Renal cortex interstitium (tissue), 15 donors: ENCODE measurements at places on chromosomes 2 and 18.

DNA sequence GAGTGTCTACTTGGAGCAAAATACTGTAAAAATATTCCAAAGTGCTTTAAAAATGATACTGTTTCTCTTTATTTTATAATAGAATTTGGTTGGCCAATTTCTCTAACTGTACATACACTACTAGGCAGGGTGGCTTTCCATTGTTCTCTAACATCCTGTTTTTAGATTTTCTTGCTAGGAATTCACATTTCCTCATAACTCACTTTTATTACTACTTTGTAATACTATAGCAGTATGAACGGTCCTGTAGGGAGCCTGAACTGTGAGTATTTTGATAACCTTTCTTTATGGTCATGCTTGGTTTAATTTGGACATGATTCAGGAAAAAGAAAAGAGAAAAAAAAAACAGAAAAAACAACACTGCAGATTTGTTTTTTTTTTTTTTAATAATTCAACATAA, 37.8 kb downstream of the GCG start:
- DNase-seq: no peak

DNA sequence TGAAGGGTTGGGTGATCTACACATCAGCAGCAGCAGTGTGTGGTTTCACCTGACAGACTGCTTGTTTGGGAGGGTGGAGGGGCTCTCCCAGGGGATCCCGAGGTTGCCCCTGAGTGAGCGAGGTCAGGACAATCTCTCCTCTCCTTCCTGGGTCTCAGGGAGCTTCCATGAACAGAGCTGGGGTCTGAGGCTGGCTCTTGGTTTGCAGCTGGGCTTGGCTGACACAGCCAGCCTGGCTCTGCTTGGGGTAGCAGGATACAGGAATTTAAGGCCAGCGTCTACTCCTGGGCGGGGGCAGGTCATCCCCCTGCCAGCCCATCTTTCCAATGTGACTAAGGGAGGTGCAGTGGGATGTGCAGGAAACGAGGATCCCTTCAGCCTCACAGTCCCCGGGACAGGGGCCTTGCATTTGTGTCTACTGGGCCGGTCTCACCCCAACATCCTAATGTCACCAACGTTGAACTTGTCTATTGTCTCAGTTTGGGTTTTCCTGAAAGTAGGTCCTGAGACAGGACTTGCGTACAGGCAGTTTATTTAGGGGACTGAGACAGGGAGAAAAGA, 262.6 kb upstream of the HDAC4 start:
- no peak for DNase-seq

DNA sequence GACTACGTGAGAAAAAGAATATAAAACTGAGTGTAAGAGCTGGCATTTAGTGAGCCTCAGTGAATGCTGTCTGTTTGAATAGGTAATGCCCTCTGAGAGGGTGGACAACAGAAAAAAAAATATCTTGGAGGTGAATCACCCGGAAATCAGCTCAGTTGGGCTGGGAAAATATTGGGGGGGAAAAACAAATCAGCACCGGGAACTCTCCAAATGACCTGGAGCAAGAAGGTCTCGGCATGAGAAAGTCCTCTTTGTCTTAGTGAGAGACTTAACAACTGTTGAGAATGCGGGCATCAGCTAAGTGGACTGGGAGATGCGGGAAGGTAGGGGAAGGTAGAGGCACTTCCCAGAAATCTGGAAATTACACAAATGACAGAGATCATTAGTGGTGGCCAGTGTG, 109.4 kb upstream of the POU3F3 start:
- DNase-seq: no peak

DNA sequence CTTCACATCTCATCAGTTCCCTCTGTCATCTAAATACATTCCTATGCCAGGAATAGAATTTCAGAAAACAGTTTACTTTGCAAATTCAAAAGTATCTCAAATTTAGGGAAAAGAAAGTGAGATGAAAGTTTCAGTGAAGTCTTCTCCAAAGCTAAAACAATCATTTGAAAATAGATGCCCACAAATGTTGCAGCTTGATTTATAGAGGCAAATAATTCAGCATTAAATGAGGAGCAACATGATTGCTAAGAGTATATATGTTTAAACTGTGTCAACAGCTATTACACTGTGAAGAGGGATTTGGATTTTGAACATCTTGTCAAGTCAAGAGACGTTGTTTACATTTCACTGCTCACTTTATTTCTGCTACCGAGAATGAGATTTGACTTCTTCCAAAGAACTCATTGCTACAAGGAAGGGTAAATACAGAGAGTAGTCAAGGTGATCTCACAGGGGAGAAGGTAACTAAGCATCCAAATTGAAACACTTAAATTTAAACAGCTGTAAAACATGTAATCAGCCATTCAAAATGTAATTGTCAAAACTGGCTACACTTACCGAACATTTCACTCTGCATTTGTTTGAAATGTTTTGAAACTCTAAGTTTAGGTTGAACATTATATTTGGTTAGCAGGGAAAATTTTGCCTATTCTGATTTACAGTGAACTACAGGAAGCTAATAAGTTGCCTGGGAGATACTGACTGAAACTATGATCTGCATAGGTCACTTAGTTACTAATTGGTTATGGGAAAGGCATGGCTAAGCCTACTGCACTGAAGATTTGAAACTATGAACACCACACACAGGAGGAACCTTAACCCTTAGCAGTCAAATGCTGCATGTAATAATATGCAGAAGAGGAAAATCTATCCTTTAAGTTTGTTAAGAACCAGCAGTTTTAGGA, 33.2 kb upstream of the GALNT3 start:
- DNase-seq: no peak

DNA sequence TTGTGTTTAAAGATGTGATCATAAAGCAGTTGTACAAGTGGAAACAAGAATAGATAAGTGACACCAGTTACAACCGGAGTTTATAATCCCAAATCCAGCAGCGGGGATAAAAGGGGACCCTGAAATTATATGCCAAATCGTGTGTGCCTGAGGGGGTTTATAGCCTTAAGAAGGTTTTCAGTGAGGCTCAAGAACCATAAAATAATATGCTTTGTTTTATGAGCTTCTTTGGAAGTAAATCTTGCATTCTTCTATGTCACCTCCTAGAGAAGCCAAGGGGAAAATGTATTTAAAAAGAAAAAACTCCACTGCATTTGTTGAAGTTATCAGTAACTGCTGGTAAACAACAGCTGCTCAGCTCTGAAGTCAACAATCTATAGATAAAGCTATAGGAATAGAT, 25.8 kb upstream of the MAP3K20 start:
- DNase-seq: no peak

DNA sequence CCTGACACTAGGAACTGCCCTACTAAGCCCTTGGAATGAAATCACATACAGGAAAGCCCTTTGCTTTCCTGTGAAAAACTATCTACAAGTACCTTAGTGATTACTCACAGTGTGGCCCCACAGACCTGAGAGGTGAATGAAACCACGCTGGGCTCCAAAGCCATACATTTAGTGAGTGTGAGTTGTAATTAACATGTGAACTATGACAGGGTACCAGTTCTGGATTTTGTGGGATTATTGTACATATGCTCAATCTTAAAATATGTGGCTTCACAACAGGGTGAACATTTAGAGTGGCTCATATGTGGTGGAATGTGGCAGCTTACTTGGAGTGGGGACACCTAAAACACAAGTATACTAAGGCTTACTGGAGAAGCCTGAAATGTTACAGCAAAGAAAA, 12.3 kb downstream of the KCTD1 start:
- no peak for DNase-seq

GRCh38 chr2:172230889-172231401, 128.2 kb upstream of the DLX2 start:
- no peak for DNase-seq

DNA sequence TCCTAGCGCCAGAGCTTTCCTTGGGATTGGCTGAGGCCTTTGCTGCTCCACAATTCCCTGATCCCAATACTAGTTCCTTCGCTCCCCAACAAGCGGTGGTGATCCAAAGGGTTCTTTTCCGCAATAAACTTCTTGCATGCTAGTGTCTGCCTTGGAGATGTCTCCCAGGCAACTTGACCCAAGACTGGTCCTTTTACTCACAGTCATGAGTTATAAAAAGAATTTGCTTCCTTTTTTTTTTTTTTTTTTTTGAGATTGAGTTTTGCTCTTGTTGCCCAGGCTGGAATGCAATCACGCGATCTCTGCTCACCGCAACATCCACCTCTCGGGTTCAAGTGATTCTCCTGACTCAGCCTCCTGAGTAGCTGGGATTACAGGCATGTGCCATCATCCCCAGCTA, 89.8 kb upstream of the SP3 start:
- no peak for DNase-seq

GRCh38 chr2:231339316-231339715, 56.2 kb upstream of the B3GNT7 start:
- no peak for DNase-seq

GRCh38 chr2:60964651-60965498, 52.6 kb upstream of the PEX13 start:
- no peak for DNase-seq

DNA sequence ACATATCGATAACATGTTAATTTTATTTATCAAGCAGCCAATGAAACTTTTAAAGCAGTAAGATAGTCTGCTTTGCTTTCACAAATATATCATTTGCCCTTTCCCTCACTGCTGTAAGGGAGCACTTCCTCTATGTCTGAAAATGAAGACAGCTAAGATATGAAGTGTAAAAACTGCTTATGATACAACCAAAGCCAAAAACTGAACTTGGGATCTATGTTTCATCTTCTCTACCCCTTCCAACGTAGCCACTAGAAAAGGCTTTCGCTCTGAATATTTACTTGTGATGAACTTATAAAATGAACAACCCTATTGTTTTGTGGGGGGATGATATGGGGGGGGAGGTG, 140.3 kb downstream of the TCF4 start:
- DNase-seq: no peak

DNA sequence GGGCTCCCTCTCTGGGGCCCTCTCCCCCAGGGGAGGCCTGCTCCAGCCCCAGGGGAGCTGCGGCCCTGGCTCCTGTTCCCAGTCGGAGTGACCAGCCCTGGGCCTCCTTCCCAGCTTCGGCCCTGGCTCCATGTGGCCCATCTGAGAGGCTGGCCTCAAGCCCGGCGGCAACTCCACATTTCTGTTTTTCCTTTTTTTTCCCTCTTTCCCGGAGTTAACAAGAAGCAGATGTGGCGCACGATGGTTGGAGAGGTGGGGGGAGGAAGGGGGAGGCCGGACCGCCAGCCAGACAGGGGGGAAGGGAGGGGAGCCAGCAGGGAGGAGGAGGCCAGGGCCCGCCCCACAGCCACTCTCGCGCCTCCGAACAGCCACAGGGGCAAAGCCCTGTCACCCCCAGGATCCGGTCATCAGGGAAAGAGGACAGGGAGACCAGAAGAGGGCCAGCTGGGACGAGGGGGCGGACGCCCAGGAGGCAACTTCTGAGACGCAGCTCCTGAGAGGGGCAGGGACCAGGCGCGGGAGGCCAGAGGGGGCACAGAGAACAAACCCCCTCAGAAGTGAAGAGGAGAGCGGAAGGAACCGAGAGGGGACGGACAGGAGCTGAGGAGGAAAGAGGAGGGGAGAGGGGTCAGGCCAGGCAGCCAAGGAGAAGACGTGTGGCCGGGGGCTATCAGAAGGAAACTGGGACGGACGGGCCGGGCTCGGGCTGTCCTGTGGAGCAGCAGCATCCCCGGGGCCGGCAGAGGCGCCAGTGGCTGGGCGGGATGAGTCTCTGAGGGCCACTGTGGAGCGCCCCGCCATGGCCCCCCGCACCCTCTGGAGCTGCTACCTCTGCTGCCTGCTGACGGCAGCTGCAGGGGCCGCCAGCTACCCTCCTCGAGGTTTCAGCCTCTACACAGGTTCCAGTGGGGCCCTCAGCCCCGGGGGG, at the start of gene EMILIN1:
TSS of gene EMILIN1 (plus strand) at position 349 of the 928 bp plus-strand sequence. CDS start at position 800, 451 bp downstream.
- no peak for DNase-seq

DNA sequence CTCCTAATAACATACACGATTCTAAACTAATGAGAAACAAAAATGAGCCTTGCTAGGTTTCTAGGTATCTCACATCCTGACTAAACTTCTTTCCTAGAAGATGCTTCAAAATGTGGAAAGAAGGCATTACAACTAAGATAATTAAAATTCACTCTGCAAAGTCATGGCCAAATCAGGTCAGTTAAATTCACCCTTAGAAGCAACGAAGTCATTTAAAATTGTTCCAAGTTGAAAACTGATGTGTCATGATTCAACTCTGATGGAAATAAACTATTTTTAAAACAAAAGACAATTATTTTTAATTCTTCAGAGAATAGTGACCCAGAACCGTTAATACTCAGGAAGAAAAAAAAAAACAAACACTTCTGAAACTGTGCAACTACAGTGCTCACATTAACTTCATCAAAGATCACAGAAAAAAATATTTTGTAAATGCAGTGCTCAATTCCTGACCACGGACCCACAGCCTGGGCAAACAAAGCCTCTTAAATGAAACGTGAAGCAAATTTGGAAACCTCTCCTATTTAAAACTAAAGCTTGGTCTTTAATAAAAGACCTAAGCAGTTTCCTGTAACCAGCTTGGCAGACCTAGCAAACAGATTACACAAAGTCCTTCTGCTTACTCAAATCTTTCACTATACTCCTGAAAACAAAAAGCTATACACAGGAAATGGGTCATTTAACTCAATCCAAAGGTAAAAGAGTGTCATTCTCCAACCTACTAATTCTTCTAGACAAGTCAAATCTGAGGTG, 39.0 kb downstream of the CHN1 start:
- DNase-seq: no peak
